ENCODE measurements at places on chromosomes 7 and 10.

- no peak for DNase-seq
Observed at GRCh38 chr10:131692176-131692575, 208.6 kb upstream of the PPP2R2D start.

DNA sequence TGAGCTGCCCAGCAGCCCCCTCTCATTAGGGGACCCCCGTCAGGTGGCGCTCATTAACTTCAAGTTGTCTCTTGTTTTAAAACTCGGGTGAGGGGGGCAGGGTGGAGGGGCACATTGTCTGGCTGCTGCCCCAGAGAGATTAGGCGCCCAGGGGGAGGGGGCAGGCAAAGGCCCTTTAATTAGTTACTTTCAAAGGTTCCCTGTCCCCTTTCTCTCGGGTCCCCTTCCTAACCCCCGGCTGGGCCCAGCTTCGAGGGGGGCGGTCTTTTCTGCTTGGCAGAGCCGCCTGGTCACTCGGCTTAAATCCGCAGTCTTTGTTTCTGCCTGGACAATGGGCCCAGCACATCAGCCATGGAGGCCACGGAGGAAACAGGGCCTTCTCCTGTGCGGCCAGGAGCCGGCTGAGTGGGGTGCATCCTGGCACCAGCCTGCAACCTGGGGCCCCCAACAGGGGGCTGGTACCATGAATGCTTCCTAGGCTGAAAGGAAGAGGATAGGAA lies 38.9 kb upstream of the SLF2 start:
- no peak for DNase-seq

DNA sequence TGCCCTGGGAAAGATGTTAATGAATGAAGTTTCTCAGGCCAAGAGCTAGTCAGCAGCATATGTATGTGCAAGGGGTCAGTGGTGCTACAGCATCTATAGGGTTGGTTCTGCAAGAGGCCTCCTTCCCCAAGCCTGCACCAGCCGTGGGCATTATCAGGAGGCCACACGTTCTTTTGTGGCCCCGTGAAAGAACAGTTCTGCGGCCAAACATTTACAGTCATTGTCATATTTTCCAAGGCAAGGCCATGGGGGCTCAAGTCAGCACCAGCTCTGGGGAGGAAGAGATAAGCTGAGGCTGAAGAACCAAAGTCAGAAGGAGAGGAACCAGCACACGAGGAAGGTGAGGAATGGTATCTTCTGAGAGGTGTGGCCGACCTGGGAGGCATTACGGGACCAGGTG lies 54.4 kb upstream of the TMEM72 start:
- no peak for DNase-seq

- no peak for DNase-seq
Observed at GRCh38 chr7:102912742-102913141, at the start of gene LRRC17. TSS of gene LRRC17 (plus strand) at chr7:102913000. CDS start at chr7:102933914, 20,914 bp downstream.

DNA sequence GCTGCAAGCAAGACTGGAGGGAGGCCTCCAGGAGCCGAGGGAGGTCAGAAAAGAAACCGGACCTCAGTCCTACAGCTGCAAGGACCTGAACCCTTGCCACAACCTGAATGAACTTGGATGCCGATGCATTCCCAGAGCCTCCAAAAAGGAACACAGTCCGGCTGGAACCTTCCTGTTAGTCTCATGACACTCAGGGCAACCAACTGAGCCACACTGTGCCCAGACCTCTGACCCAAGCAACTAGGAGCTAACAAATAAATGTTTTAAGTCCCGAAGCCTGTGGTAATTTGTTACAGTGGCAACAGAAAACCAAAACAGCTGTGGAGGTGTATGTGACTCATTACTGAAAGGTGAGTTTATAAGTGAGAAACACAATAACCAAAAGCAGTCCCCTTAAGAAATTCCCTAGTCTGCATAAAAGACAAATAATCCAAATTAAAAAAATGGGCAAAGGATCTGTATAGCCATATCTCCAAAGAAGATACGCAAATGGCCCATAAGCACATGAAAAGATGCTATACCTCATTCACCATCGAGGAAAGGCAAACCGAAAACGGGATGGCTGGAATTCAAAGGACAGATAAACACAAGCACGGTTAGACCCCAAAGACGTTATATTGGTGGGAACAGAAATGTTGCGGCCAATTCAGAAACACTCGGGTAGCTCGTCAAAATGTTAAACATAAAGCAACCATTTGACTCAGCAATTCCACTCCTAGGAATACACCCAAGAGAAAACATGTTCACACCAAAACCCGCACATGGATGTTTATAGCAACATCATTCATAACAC lies 24.8 kb downstream of the GNA12 start:
- DNase-seq = no peak

DNA sequence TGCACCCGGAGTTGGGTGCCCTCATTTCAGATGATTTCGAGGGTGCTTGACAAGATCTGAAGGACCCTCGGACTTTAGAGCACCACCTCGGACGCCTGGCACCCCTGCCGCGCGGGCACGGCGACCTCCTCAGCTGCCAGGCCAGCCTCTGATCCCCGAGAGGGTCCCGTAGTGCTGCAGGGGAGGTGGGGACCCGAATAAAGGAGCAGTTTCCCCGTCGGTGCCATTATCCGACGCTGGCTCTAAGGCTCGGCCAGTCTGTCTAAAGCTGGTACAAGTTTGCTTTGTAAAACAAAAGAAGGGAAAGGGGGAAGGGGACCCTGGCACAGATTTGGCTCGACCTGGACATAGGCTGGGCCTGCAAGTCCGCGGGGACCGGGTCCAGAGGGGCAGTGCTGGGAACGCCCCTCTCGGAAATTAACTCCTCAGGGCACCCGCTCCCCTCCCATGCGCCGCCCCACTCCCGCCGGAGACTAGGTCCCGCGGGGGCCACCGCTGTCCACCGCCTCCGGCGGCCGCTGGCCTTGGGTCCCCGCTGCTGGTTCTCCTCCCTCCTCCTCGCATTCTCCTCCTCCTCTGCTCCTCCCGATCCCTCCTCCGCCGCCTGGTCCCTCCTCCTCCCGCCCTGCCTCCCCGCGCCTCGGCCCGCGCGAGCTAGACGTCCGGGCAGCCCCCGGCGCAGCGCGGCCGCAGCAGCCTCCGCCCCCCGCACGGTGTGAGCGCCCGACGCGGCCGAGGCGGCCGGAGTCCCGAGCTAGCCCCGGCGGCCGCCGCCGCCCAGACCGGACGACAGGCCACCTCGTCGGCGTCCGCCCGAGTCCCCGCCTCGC lies at the start of gene EGFR:
TSS of gene EGFR (plus strand) at position 657 of the 830 bp plus-strand sequence. CDS start 261 bp downstream, outside the sequence.
- no peak for DNase-seq

DNA sequence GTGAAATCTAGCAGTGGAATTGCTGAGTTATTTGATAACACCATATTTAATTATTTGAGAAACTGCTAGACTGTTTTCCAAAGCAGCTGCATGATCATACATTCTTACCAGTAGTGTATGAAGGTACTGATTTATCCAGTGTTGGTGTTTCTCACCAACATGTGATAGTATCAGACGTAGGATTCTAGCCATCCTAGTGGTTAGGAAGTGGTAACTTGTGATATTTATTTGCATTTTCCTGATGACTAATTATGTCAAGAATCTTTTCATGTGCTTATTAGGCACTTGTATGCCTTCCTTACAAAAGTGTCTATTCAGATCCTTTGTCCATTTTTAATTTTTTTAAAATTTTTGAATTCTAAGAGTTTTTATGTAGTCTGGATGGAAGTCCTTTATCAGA lies 54.2 kb upstream of the PLXDC2 start:
- no peak for DNase-seq

GRCh38 chr10:95049919-95050318 lies 19.4 kb downstream of the CYP2C8 start:
- DNase-seq = no peak

GRCh38 chr10:123835575-123835974 lies 56.0 kb downstream of the CPXM2 start:
- no peak for DNase-seq

DNA sequence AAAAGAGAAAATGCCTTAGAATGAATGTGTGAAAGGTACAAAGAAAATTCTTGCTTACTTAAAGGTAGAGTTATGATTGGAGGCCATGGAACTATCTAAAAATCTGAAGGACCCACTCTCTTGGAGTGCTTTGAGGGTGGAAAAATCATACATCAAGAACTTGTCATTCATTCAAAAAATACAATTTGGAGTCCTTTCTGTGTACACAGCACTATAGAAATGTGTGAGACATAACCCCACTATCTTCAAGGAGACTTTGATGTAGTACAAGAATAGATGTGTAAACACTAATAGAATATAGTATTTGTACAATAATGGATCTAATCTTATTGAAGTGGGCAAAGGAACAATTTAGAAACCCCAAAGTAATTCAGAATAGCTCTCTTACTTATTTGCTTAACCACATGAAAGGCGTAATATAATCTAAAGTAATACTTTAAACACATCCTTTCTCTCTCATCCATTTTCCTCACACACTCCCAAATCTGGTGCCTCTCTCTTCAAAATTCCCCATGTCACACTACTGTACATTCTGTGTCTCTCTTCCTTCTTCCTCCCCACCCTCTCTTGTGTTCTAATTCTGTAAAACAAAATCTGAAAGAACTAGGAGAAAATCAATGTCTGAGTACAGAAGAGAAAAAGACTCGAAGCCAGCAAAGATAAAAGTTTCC lies 166.7 kb downstream of the DNAJB9 start:
- no peak for DNase-seq

DNA sequence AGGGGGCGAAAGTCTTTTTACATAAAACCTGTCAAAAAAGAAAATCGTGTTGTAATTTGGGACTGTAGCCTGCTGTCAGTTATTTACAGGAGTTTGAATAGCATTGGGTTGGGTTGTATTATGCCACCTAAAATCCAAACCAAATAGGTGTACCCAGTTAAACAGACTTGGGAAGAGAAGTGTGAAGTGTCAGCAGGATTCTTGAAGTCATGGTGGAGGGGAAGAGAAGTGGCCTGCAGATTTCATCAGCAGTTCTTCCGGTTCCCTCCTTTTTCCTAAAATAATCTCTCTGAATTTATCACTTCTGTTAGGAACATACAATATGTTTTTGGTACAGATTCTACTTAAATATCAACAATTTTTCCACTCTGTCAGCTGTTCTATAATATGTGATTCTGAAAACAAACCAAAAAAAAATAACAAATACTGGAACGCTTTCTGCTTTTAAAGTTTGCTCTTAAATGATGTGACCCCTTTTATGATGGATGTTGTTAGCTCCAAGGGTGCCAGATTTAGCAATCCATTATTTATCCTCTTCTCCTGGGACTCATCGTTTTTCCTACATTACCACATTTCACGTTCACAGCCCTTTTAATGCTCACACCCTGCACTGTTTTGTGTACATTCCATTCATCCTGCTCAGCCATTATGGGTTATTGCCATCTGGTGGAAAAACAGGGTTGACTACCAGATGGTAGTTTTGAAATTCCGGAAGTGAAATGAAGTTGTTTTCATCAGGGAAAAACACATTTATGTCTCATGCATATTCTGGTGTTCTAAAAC lies 18.7 kb upstream of the ARHGAP12 start:
- DNase-seq = no peak

GRCh38 chr10:79328737-79329504 lies 18.3 kb upstream of the PPIF start:
- DNase-seq = no peak

DNA sequence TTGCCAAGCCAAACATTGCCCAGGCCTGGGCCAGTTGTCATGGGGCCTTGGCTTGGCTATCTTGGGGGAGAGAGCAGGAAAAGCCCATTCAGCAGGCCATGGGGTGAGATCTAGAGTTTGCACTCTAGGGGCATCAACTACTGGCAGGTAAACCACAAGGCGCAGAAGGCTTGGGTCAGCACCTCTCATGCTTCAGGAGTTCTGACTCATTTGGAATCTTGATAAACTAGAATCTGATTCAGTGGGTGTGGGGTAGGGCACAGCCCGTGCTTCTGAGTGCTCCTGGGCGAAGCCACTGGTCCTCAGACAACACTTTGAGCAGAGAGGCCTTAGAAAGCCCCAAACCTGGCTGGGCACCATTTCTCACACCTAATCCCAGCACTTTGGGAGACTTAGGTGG lies 81.1 kb downstream of the RGS10 start:
- no peak for DNase-seq

All from CD4-positive, alpha-beta T cell treated with Interleukin-10 for 1 hour (primary cell).